Suppressor macrophage (primary cell): ENCODE measurements at places on chromosomes 7 and 10.

GRCh38 chr10:3785851-3786271, 852 bp upstream of the KLF6 start:
- DNase-seq: no peak

DNA sequence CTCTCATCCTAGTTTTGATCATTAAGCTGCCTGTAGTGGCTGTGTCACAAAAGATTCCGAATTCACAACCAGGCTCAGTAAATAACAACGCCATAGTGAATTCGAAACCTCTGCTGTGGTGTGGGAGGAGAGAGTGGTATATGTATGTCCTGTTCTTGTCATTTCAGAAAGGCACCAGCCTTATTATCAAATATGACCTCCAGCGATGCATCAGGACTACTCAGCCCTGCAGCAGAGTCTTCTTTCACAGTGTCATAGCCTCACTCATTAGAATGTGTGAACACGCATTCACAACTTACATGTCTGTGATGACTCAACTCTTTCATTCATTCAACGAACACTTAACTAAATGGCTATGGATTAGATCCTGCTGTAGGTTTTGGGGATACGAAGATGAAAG, 15.3 kb downstream of the AOC1 start:
- no peak for DNase-seq

GRCh38 chr10:43231523-43232078, 35.3 kb downstream of the RASGEF1A start:
- no peak for DNase-seq

- DNase-seq: peak; percentile 65
These were observed 119.0 kb upstream of the KCNMA1 start for GRCh38 chr10:77756319-77757232.

DNA sequence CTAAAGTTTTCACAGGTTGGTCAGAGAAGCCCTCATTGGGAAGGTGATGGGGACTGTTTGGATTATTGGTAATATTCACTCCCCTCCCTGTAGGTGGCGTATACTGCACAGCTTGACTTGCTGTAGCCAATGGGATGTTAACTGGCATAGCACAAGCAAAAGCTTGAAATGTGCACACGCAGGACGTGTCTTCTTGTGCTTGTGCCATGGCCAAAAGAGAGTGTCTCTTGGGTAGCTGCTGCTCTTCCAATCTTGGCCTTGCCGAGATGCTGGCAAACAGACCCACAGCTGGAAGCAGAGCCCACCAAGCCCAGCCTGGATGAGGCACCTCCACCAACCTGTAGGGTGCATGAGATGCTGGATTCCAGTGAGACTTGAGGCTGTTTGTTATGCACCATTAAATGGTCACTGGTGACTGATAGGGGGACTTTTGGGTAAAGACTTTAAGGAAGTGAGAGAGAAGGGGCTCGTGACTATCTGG, 266.0 kb downstream of the GRID1 start:
- peak; percentile 61 for DNase-seq

DNA sequence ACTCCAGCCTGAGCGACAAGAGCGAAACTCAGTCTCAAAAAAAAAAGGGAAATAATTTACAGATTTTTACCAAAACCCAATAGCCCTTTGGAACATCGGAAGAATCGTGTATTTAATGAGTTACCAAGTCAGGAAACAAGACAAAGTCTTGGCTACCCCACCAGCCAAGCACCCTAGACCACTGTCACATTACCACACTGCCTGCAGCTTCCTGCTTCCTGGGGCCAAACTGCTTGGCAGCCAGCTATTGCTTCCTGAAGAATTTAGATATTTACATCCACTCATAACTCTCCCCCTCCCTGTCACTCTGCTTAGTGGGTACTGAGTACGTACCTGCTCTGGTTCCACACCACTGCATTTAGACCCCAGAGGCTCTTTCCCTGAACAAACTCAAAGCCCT, 14.1 kb upstream of the TNPO3 start:
- DNase-seq: peak; percentile 10

DNA sequence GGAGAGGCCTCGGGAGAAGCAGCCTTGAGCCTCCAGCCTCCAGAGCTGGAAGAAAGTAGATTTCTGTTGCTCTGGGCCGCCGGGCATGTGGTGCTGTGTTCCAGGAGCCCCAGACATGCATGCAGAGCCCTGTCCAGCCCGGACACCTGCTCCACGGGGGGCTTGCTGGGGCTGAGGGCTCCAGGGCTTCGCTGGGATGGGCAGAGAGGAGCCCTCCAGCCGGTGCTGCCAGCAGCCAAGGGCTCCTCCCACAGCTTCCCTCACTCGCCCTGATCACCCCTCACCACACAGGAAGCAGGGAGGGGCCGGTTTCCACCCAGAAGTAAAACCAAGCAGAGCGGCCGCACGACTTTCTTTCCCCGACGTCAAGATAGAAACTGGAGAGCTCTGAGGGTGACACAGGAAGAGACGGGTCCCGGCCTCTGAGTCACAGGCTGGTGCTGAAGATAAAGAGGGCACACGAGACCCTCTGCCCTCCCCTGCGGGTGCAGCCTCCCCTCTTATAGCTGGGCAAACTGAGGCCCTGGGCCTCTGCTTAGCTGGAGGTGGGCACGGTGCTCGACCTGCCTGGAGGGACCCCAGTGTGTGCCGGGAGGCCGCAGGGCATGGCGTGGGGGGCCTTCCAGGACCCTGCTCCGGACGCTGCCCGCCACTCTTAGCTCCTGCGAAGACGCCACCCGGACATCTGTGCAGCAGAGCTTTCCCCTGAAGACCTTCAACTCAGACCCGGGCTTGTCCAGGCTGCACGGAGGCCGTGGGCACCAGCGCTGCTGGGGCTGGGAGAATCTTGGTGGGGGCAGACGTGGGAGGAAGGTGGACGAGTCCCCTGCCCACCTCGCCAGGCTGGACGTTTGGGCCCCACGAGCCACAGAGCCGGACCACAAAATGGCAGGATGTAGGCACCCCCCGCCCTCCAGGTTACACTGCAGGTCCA, 31.1 kb downstream of the ADAP1 start:
- peak; percentile 89 for DNase-seq

GRCh38 chr7:50651271-50651989, 86.2 kb upstream of the DDC start:
- DNase-seq: peak; percentile 39

DNA sequence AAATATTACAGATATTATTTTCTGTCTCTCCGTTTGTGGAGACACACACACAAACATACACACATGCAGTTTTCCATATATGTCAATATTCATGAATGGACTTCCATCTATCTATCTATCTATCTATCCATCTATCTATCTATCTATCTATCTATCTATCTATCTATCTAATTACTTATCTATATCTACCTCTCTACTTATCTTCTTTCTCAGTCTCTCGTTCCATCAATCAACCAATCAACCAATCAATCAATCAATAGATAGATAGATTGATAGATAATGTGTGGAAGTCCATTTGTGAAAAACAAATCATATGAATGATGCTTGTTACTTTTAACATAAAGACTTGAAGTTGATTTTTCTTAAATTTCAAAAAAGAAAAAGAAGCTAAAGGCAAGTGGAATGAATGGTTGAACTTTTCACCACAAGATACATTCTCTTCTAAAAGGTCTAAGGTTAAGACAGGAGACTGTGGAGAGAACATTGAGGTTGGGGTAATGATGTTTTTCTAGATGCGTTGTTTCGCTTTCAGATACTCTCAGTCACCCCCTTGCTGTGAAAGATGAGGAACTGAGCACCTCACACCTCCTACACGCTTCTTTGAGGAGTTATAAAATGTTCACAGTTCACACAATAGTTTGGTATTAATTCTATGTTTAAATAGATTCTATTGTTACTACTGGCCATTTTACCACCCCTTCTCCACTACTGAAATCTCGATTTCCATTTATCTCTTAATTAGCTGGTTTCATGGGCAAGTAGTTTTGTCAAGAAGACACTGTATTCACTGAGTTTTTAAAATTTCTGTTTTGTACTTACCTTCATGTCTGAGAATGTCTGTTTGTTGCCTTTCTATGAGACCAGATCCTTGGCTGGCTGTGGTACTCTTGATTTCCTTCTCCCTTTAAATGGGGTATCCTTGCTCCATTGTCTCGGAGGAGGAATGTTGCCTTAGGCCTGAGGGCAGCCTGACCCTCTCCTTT, 114.1 kb downstream of the EMX2 start:
- no peak for DNase-seq

GRCh38 chr10:133274751-133275683, 1.7 kb downstream of the ADAM8 start:
- peak; percentile 47 for DNase-seq

DNA sequence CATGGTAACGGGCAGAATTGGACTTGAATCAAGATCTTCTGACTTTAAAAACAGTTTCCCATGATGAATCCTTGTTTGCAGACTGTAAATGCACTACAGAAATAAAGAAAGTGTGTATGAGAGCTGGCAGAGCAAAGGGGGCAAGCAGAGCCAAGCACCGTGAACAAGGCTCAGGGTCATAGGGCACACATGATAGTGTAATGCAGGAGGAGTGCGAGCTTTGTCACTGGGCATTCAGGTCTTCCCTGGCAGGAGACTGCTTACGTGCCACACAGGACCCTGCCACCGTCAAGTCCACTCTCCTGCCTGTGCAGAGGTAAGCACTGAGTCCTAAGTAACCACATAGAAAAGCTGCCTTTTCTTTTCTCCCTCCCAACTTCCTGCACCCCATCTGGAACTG, 93.1 kb upstream of the NPVF start:
- DNase-seq: no peak

DNA sequence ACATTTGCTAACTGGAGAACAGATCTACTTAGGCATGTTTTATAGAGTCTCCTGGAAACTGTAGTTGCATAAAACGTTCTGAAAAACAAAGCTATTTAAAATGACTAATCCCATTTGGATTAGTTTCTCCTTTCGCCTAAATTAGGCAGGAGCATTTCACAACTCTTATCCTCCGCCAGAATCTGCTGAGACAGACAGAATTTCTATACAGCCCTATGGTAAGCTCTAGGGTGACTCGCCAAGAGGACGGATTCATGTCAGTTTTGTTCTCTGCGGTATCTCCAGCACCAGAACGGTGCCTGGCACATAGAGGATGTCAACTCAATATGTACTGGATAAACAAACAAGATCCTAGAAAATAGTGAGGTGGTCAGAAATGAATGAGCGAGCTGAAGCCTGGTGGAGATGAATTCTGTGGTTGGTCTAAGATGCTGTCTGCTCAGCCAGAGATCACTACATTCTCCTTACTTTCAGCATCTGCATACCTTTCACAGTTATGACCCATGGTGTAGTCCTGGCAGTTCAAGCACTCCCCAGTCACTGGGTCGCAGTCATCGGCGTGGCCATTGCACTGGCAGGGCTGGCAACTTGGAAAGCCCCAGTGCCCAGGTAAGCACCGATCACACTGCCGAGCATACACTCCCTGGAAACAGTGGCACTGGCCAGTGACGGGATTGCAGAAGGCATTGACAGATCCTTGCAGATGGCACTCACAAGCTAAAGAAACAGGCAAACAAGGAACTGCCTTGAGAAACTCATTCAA, 44.0 kb downstream of the LAMB1 start:
- peak; percentile 50 for DNase-seq

GRCh38 chr7:91343420-91343960, 79.3 kb downstream of the FZD1 start:
- DNase-seq: no peak

GRCh38 chr10:52870562-52870961, 98.0 kb upstream of the MBL2 start:
- DNase-seq: no peak

- no peak for DNase-seq
These were observed 44.2 kb downstream of the ZMIZ1 start for GRCh38 chr10:79112881-79113431.

GRCh38 chr10:114825513-114826253, 4.1 kb downstream of the FHIP2A start:
- DNase-seq: no peak

DNA sequence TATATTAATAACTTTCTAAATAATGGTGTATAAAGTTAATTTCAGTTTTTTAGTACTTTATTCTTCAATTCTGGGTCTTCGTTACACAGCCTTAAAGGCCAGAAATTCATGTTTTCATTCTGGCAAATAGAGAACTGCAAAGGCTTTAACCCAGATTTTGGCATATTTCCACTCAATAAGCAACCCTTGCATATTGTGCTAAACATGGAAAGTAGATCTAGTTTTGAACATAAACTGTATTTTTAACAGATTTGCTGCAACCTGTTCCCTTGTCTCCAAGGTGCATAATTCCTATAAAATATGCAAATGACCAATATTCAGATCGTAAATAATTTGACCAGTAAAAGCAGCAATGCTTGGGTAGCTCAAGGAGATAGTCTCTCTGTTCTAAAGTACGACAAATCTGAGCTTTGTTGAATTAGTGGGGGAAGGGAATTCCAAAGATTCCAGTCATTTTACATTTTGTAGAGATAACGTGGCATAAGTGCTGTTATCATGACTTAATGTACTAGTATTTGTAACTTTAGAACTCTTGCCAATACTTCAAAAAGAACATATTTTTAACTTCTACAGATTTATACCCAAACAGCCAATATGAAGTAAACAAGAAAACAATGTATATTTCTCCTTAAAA, 46.4 kb upstream of the RSBN1L start:
- no peak for DNase-seq

- no peak for DNase-seq
These were observed 117.5 kb upstream of the CDK13 start for GRCh38 chr7:39832519-39833085.

DNA sequence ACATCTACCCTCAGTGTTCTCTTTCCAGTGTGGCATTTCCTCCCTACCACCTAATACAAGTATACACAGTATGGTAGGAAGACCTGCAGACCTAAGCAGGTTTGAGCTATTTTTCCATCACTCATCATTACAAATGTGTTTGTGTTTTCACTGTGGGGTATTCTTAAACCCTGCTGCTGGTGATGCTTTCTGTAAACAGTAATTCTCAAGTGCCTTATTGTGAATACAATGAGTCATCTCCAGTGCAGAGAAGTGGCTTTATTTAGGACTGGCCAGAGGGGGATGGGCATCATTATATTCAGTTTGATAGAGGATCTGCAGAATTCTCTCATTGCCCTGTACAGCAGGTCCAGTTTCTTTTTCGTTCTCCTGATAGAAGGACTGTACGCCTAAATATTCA, 63.7 kb downstream of the GRM8 start:
- DNase-seq: no peak

- no peak for DNase-seq
These were observed 72.8 kb downstream of the CTTNBP2 start for GRCh38 chr7:117800406-117800805.

- peak; percentile 21 for DNase-seq
These were observed 56.5 kb downstream of the CTTNBP2 start for GRCh38 chr7:117816727-117817126.

DNA sequence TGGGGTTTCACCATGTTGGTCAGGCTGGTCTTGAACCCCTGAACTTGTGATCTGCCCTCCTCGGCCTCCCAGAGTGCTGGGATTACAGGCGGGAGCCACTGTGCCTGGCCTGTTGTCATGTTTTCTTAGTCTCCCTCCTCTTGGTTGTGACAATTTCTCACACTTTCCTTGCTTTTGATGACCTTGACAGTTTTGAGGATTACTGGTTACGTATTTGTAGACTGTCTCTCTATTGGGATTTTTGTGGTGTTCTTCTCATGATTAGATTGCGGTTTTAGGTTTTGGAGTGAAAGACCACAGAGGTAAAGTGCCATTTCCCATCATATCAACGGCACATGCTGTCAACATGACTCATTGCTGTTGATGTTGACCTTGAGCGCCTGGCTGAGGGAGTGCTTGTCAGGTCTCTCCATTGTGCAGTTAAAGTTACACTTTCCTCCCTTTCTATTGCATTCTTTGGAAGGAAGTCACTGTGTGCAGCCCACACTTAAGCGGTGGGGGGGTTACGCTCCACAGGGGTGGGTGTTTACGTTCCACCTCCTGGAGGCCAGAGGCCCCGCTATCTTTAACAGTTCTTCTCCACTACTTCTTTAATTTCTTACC, 10.8 kb downstream of the NEURL1 start:
- DNase-seq: no peak

GRCh38 chr7:15692501-15693020, 6.1 kb upstream of the MEOX2 start:
- DNase-seq: no peak
